ENCODE measurements at places on chromosomes 4 and X.
A peak's percentile ranks its signal among the peaks of the same experiment; 100 is the strongest.

- no peak for DNase-seq
Observed at GRCh38 chr4:52932591-52933470, 70.7 kb downstream of the RASL11B start.

DNA sequence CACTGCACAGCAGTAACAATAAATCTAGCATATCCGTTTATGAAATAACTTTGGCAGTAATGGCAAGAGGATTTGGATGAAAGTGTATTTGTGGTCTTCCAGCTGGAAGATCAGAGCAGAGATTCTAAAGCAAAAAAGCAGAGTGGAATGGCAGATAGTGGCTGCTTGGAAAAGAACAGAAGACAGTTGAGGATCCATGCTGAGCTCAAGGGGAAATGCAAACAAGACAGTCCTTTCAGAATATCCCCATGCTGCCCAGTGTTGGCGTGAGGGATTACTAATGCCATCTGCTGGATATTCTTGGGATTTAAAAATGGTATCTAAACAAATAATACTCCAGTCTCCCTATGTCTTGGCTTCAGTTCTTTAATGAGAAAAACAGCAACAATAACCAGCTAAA is 629.1 kb upstream of the ATOH1 start:
- peak; percentile 40 for DNase-seq

DNA sequence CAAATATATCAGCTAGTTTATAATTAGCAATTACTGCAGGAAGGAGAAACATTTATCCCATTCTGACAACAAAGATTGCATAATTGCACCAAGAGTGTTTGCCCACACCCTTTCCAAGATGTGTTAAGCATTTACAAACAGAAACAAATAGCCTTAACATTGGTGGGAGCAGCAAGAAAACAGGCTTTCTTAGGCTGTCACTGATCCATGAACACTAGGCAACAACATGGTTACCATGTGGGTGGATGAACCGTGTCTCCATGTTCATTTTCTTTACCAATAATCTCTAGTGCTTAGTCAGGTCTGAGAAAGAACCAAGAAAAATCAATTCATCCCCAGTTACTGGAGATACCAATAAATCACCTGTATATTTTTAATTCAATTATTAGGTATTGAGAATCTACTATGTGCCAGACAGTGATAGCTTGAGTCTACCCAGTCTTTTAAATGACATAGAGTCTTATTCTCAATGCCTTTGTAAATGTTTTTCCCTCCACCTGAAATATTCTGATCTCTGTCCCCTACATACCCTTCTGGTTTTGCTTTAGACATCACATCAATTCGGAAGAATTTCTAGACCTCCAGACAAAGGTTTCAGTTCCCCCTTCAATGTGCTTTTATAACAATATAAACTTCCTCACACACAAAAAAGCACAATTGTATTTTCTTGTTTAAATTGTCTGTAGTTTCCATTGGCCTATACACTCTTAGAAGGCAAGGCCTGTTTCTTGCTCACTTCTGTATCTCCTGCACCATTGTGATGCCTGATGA is 286.6 kb downstream of the PPP1R2C start:
- no peak for DNase-seq

DNA sequence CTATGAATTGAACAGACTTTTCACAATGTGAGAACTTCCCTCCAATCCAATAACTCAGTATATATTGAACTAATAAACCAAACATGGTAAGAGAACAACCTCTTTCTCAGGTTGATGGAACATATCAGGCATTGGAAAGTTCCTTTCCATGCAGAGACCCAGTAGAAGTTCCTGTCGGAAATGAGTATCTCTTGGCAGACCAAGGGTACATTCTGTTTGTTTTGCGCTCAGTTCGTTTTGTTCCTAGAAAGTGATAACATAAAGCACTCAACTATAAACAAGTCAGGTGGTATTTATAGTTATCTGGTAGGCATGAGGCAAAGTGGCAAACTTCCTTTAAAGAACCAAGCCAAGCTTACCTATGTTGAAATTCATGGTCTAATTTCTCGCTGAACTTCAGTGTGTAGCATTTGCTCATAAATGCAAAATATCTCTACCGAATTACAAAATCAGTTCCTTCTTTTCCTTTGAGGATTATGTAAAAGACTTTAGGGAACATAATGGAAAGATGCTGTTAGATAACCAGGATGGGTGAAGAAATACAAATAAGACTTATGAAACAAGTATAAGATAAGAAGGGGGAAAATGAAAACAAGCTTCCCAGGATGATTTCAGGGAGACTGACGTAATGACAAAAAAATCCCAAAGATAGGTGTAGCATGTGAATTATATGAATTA is 120.3 kb downstream of the ARHGAP24 start:
- no peak for DNase-seq

DNA sequence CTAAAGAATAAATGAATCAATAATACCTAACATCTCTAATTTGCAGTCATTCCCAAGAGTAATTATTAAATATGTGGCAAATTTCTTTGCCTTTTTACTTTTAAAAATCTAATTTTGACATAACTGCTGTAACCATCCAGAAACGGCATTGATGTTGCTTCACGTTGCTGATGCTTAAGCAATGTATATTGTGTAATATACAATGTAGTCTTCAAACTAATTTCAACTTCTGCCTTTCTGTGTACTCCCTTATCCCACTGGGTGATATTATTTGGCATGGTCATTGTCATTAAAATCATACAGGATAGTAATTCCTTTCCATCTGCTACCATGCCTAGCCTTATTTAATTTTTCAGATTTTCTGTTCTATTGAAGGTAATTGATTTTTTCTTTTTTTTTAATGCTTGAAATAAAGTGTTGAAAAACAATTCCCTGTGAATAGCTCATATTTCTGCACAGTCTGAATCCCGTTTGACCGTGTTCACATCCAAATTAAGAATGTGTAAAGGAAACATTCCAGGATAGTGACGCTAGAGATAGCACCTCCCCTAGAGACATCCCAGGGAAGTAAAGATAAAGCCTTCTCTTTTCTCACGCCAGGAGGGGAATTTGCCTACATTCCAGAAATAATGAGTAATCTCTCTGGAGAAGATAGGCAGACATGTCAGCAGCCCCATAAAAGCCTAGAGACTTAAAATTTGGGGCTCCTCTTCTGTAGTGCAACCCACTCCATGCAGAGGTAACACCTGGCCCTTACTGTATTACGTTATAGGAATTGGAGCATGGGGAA is 8.6 kb downstream of the FAM200B start:
- no peak for DNase-seq

GRCh38 chrX:68910731-68911428 is 82.1 kb downstream of the EFNB1 start:
- DNase-seq = no peak

GRCh38 chr4:113049421-113050370 is at the start of gene ANK2:
TSS of gene ANK2 (plus strand) at chr4:113049653. CDS start at chr4:113049729, 76 bp downstream.
- peak; percentile 67 for DNase-seq

GRCh38 chrX:6131287-6131686 is 97.4 kb downstream of the NLGN4X start:
- no peak for DNase-seq

- no peak for DNase-seq
Observed at GRCh38 chr4:48706736-48707135, 73.3 kb downstream of the FRYL start.

- no peak for DNase-seq
Observed at GRCh38 chrX:132413459-132413858, 75.4 kb downstream of the MBNL3 start.

- no peak for DNase-seq
Observed at GRCh38 chr4:177901786-177902185, 459.5 kb upstream of the AGA start.

DNA sequence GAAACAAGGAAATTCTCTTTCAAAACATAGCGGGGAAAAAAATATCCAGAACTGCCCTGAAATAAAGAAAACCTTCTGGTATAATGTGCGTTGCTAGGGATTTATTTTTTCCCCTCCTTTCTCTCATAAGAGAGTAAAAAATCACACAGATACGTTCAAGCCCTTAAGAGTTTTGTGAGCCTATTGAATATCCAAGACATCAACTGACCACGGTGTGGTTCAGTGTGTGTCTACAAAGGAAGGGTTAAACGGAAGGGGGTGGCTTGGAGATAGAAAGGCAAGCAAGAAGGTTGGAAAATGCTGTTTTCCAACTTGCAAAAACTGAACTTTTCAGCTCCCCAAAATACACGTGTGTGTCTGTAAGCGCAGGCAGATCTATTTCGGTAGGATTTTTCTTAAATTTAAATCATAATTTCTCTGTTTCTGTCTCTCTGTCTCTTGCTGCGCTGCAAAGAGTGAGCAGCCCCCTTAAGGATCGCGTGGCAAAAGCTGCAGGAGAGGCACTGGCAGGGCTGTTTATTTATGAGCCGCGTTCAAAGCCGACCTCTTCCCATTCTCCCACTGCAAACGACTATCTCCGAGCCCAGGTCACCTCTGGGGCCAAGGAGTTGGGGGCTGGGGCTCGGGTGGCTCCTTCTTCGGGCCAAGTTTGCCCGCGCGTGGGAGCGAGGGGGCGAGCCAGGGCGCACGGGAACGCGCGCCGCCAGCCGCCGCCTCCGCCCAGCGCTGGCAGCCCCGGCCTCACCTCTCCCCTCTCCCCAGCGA is 492 bp upstream of the SLIT2 start:
- DNase-seq = no peak

DNA sequence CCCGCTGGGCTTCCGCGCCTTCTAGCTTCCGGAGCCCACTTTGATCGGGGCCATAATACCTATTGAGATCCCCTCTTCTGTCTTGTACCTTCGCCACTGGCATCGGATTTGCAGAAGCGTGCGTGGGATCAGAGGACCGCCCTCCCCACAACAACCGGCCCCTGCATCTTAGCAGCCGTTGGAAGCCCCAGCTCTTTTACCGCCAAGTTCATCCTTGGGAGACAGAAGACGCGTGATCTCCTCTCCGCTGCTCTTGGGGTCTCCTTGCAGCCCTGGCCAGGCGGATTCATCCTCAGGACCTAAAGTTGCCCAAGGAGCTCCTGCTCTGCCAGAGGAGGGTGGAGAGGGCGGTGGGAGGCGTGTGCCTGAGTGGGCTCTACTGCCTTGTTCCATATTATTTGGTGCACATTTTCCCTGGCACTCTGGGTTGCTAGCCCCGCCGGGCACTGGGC is 1.6 kb downstream of the SLIT2 start:
- no peak for DNase-seq

DNA sequence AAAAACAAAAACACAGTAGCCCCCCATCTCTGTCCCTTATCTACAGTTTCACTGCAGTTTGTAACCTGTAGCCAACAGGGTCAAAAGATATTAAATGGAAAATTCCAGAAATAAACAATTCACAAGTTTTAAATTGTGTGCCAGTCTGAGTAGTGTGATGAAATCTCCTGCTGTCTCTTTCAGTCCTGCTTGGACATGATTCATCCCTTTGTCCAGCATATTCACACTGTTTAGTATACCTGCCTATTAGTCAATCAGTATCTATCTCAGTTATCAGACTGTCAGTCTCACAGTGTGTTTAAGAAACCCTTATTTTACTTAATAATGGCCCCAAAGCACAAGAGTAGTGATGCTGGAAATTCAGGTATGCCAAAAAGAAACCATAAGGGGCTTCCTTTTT is 21.9 kb downstream of the CNOT6L start:
- DNase-seq = no peak

- DNase-seq = no peak
Observed at GRCh38 chr4:86822136-86822535, 27.0 kb downstream of the SLC10A6 start.

- DNase-seq = no peak
Observed at GRCh38 chr4:123077330-123077729, 154.9 kb upstream of the NUDT6 start.

DNA sequence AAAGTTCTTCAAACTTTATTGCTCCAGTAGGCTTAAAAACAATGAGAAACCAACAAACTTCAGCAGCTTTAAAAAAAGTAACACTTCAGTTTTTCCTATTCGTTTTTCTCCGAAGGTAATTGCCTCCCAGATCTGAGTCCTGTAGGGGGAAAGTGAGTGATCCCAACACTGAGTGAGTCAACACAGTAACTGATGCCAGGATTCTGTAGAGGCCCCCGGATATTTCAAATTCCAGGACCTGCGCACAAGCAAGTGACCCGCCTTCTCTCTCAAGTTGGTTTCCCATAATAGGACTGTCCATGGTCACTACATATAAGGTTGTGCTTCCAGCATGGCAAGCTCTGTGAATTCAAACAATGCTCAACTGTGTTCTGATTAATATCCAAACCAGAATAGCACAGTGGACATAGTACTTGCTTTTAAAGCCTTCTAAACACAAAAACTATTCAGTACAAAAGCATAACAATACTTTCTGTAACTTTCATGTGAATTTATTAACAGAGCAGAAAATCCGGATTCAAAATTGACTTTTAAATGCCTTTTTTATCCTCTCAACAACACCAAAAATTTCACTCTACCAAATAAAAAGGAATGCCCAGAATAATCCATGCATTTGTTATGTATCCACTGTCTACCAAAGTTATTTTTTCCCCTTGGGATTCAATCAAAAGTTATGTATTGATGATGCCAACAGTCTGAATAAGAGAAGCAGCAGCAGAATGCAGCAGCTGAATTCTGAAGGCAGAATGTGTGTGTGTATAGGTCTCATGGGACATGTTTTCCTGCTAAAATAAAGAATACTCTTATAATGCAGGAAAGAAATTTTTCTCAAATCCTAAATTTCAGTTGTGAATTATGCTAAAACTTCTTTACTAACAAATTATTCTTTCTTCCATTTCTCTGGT is at the start of gene DMD:
Gene DMD, minus strand, starts transcription at position 194 of the 905 bp plus-strand sequence. CDS start 237 bp downstream, outside the sequence.
- peak; percentile 82 for DNase-seq

DNA sequence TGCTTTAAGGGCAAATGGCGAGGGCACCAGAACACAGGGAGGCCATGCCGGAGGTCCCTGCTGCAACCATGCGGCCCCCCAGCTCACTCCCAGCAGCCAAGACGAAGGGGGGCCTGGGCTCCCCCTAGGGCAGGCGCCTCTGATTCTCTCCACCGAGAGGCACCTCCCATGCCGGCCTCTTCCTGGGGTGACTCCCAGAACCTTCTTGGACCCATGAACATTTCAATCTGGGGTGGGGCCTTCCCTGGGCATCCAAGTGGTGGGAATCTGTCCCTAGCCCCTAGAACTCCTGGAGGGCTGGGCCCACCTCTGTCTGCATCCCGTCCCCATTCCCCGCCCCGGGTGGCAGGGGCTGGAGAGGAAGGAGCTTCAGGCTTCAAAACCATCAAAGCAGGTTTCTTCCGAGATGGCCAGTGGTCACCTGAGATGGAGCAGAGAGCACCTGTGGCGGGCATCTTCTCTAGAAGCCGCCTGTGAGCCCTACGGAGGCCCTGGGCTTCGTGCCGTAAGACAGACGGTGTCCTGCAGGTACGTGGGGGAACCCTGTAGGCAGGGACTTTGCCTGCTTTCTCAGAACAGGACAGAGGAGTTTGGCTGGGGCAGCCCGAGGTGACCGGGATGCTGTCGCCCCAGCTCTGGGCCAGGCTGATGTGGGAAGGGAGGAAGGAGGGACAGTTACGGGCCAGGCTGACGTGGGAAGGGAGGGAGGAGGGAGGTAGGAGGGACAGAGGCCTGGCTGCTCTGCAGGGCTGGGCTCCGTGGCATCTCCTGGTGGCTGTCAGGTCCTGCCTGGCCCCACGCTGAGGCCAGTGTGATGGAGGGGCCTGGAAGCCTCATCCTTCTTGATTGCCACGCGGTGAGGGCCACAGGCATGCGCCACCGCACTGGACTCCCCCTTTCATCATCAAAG is 6.8 kb upstream of the SLC25A6 start:
- DNase-seq = no peak

GRCh38 chrX:129825746-129826505 is 17.8 kb downstream of the ZDHHC9 start:
- DNase-seq = no peak

GRCh38 chr4:38132107-38132673 is 172.0 kb downstream of the PTTG2 start:
- peak; percentile 84 for DNase-seq
